ENCODE measurements at places on chromosomes 16 and 17. TPM values are rescaled to one million over a fixed set of nuclear protein-coding genes. Genes with fewer than 3 reads are reported as not detected.

The SCARF1 gene
- polyA plus RNA-seq, result 0.21 TPM

The NOG gene
- 0.88 TPM for polyA plus RNA-seq

The NEUROD2 gene
- not detected for polyA plus RNA-seq

The NTN1 gene
- polyA plus RNA-seq, result 0.02 TPM

The CACNG5 gene
- not detected for polyA plus RNA-seq

The ALOX12B gene
- polyA plus RNA-seq, result 0.79 TPM

The ABCA8 gene
- not detected for polyA plus RNA-seq

The SOCS7 gene
- 0.11 TPM for polyA plus RNA-seq

The CES1 gene
- polyA plus RNA-seq, result 2.1 TPM

The ORAI3 gene
- 17.5 TPM for polyA plus RNA-seq

The SLC16A13 gene
- 1.8 TPM for polyA plus RNA-seq

- no peak for DNase-seq
- peaks cover 24% of the 10 kb centered on the region for H3K4me1 ChIP-seq
- H3K27me3 ChIP-seq, result no peaks in the 10 kb centered on the region
- H3K36me3 ChIP-seq, result peaks cover 4% of the 10 kb centered on the region
- H3K4me3 ChIP-seq, result peak overlapping the region; percentile 57
Observed at GRCh38 chr16:2046893-2047329, 723 bp downstream of the NTHL1 start.

DNA sequence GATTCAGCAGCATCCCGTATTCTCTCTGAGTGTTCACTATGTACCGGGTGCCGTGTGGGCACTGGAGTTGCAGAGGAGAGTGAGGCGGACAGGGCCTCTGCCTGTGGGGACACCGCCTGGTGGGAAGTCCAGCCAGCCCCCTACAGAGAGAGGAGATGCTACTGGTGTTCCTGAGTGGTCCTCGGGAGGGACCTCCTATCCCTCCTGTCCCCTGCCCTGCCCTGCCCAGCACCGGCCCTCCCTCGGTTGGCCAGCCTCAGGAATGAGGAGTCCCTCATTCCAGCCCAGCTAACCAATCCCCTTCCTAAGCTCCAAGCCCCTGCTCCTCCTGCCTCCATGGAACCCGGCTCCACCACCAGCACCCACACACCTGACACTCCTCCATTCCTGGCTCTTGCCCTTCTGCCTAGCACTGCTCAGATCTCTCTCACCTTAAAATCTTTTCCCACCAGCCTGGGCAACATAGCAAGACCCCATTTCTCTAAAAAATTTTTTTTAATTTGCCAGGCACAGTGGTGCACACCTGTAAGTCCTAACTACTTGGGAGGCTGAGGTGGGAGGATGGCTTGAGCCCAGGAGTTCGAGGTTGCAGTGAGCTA lies 2.0 kb downstream of the ASGR2 start:
- H3K36me3 ChIP-seq, result no peaks in the 10 kb centered on the region
- no peak overlapping the region for H3K27ac ChIP-seq
- no peak for DNase-seq
- H3K4me3 ChIP-seq, result no peak overlapping the region

DNA sequence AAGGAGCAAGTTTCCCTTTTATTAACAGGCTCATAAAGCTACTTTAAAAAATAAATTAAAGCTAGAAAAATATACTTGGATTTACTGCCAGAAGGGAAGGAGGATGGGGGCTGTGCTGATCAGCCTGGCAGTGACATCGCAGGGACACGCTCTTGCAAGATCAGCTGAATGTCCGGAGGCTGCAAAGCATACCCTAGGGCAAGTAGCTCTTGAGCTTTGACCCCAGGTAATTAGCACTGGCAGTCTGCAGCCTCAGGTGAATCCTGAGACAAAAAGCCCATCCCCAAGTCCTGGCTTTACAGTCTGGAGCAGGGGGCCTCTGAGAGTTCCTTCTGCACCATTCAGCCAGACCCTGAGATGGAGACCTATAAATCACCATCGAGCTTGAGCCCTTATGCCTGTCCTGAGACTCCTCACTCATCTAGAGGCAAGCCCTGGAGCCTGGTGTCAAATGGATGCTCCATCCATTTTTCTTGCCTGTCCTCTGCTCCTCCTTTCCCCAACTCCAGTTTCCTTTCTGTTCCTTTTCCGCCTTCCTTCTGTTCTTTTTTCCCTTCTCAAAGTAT lies 131.7 kb downstream of the TMEM114 start:
- H3K4me1 ChIP-seq, result no peaks in the 10 kb centered on the region
- H3K36me3 ChIP-seq, result no peaks in the 10 kb centered on the region
- DNase-seq, result no peak
- no peak overlapping the region for H3K4me3 ChIP-seq
- no peak overlapping the region for H3K27ac ChIP-seq

DNA sequence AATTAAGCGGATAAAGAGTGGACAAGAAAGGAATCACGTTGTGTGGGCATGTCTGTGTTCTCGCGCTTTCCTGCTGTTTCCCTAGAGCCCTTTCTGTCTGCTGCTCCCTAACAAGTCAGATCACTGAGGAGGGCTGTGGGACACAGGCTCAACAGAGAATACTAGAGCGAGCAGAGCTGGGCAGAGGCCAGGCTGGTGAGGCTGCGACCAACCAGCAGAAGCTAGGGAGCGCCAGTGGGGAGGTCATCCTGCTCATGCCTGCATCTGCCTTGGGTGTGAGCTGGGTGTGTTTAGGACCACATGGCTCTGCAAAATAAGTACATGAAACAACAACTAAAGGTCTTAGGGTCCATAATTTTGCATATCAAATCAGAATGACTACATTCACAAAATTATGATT lies 11.5 kb upstream of the FOXJ1 start:
- H3K36me3 ChIP-seq, result peaks cover 16% of the 10 kb centered on the region
- no peaks in the 10 kb centered on the region for H3K27me3 ChIP-seq
- no peak overlapping the region for H3K27ac ChIP-seq

GRCh38 chr17:72812823-72813222 lies 279.7 kb downstream of the SLC39A11 start:
- no peak overlapping the region for H3K4me3 ChIP-seq
- H3K36me3 ChIP-seq, result no peaks in the 10 kb centered on the region
- H3K27ac ChIP-seq, result no peak overlapping the region
- no peak for DNase-seq
- no peaks in the 10 kb centered on the region for H3K27me3 ChIP-seq

DNA sequence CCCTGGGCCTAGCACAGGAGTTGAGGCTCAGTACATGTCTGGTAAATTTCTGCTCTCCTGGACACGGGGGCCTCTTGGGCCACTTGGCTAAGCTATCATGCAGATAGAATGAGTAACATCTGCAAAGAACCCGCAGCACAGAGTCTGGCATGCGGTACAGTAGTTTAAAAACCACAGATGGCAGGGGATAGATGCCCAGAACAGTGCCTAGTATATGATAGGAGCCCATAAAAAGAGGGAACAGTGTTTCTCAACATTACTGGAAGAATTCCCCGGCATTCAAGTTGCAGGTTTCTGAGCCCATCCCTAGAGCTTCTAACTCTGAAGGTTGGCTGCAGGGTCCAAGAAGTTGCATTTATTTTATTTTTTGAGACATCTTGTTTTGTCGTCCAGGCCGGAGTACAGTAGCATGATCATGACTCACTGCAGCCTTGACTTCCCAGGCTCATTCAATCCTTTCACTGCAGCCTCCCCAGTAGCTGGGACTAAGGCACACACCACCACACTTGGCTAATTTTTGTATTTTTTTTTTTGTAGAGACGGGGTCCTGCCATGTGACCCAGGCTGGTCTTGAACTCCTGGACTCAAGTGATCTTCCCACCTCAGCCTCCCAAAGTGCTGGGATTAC lies 5.8 kb downstream of the CDIPT start:
- no peak overlapping the region for H3K27ac ChIP-seq
- H3K27me3 ChIP-seq, result no peaks in the 10 kb centered on the region
- H3K4me3 ChIP-seq, result no peak overlapping the region
- DNase-seq, result no peak
- peaks cover 15% of the 10 kb centered on the region for H3K4me1 ChIP-seq

DNA sequence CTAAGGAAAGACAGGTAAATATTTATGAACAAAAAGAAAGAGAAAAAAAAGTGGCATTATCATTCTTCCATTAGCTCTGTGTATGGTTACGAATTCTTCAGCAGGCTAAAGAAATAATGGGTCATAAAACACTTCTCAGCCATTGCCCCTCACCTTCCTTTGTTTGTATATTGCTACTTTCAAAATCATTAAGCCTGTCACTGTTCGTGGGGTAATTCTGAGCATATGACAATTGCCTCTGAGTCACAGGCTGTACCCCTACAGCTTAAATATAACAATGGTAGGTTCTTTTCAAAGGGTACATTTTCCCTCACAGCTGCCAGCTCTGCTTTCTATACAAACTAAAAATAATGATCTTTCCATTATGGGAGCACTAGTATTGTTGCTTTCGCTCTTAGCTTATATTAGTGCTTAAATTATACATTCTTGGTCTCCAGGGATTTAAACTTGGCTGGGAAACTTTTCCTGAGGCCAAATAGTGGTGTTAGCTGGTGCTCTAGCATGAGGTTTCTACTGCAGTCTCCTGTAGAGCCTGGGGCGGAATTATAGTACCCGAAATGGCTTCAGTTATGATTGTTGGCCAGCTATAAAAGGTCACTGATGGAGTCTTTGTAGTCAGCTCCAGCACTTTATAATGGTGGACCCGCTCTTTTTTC lies 74.7 kb upstream of the CDH11 start:
- no peaks in the 10 kb centered on the region for H3K36me3 ChIP-seq
- no peak overlapping the region for H3K4me3 ChIP-seq
- no peaks in the 10 kb centered on the region for H3K4me1 ChIP-seq
- DNase-seq, result no peak
- H3K27ac ChIP-seq, result no peak overlapping the region
- H3K27me3 ChIP-seq, result no peaks in the 10 kb centered on the region

DNA sequence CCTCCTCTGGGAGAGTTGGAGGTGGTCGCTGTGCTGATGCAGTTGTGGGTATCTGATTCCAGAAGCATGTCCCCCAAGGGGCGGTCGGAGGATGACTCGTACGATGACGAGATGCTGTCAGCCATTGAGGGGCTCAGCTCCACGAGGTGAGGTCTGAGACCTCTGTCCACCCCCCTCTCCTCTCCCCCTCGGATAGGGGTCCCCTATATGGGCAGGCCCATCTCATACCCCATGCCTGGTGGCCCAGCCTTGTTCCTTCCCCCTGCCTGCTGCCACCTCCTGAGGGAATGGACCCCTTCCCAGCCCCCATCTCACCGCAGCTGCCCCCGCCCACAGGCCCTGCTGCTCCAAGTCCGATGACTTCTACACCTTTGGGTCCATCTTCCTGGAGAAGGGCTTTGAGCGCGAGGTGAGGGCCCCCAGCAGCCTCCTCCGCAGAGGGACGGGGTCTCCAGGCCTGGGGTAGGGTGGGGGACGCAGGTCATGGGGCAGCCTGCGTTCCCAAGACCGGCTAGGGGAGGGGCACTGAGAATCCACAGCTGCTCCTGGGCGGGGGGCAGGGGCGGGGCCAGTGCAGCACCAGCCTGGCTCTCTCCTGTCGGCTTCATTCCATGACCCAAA lies 39.2 kb downstream of the ADCY7 start:
- H3K27me3 ChIP-seq, result no peaks in the 10 kb centered on the region
- no peaks in the 10 kb centered on the region for H3K4me1 ChIP-seq
- H3K36me3 ChIP-seq, result peaks cover 81% of the 10 kb centered on the region
- no peak for DNase-seq

DNA sequence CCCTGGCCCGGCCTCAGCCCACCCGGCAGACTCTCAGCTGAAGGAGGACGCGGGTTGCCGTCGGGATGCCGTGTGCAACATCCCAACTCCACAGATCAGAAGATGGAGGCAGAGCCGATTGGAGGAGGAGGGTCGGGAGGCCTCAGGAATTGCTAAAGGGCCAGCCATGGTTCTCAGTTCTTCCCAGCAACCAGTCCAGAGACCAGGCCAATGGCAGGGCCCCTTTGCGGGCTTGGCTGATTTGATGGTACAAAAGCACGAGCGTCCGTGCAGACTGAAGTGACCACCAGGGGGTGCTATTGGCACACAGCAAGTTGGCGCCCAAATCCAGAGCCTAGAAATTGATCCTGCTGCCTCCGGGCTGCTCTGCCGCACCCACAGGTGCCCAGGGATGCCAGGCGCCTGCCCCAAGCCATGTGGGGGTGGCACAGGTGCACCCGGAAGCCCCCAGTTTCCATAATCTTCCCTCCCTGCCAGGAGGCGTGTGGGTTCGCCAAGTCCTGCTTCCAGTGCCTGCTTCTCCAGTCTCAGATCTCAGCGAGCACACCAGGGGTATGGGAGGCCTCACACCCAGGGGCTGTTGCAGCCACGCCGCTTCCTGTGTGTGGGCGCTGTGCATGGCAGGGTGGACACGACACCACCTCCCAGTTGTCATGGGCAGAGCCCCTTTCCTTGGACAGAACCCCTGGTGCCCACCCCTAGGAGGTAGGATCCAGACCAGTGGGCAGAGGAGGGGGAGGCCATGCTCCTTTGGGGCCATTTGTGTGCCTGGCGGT lies 7.1 kb upstream of the TEX19 start:
- no peak overlapping the region for H3K27ac ChIP-seq
- H3K4me3 ChIP-seq, result no peak overlapping the region
- H3K36me3 ChIP-seq, result no peaks in the 10 kb centered on the region
- H3K27me3 ChIP-seq, result no peaks in the 10 kb centered on the region

DNA sequence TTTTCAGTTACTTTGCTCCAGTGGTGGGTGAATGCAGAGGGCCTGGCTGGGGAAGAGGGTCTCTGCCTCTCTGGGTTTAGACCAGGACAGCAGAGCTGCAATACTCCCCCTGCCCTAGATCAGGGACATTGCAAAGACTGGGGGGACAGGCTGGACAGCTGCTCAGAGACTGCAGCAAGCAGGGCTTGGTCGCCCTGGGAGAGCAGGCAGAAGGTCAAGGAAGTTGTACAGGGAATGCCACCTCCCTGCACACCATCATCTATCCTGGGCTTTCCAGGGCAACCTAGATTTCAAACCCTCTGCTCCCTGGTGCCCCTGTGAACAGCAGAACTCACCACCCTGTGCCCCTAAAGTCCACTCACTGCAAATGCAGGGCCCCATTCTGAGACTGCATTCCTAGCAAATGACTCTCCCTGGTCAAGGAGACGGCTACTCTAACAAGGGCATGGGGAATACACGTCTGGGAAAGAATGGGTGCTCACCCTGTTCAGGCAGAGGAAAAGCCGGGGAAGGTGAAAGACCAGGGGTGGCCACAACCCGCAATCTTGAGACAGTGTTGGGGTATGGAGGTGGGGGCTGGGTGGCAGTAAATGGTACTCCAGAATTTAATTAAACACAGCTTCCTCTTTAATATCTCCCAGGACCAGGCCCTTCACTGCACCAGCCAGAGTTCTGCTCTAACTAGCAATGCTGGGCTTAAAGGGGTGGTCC lies 1.0 kb downstream of the KIFC3 start:
- H3K27me3 ChIP-seq, result no peaks in the 10 kb centered on the region
- H3K4me1 ChIP-seq, result peaks cover 34% of the 10 kb centered on the region
- no peaks in the 10 kb centered on the region for H3K36me3 ChIP-seq
- no peak overlapping the region for H3K4me3 ChIP-seq

DNA sequence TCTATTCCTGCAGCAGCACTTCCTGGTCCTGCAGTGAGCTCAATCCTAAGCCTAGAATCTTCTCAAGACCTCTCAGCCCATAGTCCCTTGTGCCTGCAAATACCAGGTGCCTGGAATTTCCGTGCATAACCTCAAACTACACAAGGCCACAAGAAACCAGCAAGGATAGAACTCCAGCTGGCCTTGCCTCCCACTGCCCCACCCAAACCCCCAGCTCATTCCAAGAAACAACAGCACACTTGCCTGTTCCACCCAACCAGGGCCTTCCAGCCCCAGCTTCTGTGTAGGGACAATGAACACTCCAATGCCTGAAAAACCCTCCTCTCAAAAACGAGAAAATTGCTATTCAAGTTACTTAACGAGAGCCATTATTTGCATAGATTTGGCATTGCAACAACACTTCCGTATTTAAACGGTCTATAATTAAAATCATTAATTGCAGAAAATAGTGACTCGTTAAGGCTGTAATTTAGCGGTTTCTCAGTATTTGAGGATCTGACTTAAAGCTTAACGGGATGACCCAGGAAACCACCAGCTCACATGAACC lies 147.0 kb downstream of the C16orf78 start:
- no peak overlapping the region for H3K4me3 ChIP-seq
- DNase-seq, result no peak
- no peaks in the 10 kb centered on the region for H3K4me1 ChIP-seq
- no peaks in the 10 kb centered on the region for H3K27me3 ChIP-seq
- no peak overlapping the region for H3K27ac ChIP-seq

Measured in CD4-positive, alpha-beta memory T cell (primary cell).